Activated CD8-positive, alpha-beta memory T cell treated with anti-CD3 and anti-CD28 coated beads for 4 hours (primary cell): ENCODE measurements at places on chromosomes 4 and X.

- DNase-seq, result no peak
Measured at GRCh38 chr4:575281-576141, 584 bp downstream of the TMEM271 start.

- no peak for DNase-seq
Measured at GRCh38 chr4:89064848-89065247, 7.9 kb upstream of the FAM13A start.

GRCh38 chr4:38184404-38184803 lies 224.2 kb downstream of the PTTG2 start:
- DNase-seq, result no peak

- no peak for DNase-seq
Measured at GRCh38 chr4:114870987-114871386, 242.4 kb downstream of the NDST4 start.

DNA sequence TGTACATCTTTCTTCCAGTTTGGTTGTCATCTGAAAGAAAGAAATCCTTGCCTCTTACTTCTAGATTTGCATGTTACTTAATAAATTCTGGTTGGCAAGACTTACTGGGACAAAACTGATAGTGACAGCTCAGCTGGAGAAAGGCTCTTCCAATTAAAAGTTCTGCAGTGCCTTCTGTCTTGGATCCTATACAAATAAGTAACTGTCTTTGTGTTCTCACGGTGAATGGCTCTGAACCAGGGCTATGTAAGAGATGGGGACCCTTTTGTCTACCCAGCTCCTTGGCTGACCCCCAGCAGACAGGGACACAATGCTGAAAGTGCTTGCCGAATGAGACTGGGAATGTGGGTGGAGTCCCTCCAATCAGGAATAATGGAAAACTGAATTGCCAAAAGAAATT lies 89.5 kb downstream of the AASDH start:
- no peak for DNase-seq

DNA sequence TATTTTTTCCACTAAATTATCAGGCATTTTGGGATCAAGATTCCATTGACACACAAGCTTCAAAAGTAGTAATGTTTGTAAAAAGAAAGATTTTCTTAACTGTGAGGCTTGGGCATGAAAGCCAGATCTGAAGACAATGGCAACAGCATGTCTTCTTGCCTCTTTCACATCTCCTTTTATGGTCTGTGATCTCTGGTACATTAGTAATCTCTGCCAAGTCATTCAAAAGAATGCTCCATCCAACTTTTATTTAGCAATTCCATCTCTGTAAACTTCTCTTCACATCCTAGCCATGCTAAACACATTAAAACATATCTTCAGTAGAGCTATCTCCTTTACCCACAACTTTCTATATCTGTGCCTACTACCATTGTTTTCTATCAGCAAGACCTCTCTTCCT lies 465.4 kb downstream of the FAT4 start:
- no peak for DNase-seq

DNA sequence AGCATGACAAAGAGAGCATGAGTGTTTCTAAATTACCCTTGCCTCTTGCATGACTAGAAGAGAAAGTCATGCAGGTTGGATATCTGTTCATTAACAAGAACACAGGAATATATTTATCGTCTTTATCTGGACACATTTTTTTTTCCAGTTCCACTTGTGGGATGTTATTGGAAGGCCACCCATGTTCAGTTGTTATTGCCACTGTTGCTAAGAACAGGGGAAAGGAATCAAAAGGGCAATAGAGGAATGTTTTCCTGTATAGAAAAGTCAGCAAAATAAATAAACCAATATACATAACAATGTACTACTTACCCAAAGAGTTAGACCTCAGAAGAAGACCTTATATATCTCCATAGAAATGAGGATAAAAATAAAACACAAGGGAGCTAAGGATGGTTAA lies 270.1 kb downstream of the QDPR start:
- no peak for DNase-seq

- DNase-seq, result no peak
Measured at GRCh38 chr4:113179996-113180395, 130.5 kb downstream of the ANK2 start.

GRCh38 chrX:27746516-27746915 lies 61.3 kb upstream of the MAGEB10 start:
- no peak for DNase-seq

GRCh38 chr4:38284294-38285030 lies 324.3 kb downstream of the PTTG2 start:
- no peak for DNase-seq

GRCh38 chr4:86401826-86402225 lies 42.0 kb upstream of the MAPK10 start:
- no peak for DNase-seq

- DNase-seq, result no peak
Measured at GRCh38 chr4:122010610-122011009, 58.8 kb upstream of the TRPC3 start.

GRCh38 chrX:120269373-120270035 lies 18.9 kb downstream of the ZBTB33 start:
- no peak for DNase-seq
